ENCODE measurements at places on chromosomes 12 and 14.

- no peak for DNase-seq
These were observed 255.7 kb downstream of the ADGRD1 start for GRCh38 chr12:131209082-131210070.

GRCh38 chr14:106812788-106813476 lies 1286.5 kb downstream of the TMEM121 start:
- DNase-seq: no peak

DNA sequence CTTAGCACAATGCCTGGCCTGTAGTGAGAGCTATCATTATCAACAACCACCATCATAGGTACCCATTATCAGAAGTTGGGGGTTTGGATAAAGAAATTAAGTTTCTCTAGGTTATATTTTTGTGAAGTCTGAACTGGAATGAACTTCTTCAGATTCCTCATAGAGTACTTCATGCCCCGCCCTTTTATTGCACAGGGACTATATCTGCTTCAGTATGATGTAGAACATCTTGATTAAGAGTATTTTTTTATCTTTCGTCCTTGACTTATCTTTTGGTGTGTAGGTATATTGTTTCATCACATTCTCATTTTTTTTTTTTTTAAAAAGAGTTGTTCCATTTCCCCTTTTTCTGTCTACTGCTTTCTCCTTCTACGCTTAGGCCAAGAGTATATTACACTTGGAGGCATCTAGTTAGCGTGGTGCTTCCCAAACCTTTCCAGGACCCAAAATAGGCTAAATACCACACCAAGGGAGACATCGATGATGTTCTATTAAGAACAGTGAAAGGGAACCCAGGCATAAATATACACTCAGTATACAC lies 467.5 kb downstream of the ZFP36L1 start:
- DNase-seq: no peak

GRCh38 chr14:35420036-35420811 lies 15.7 kb upstream of the NFKBIA start:
- no peak for DNase-seq

DNA sequence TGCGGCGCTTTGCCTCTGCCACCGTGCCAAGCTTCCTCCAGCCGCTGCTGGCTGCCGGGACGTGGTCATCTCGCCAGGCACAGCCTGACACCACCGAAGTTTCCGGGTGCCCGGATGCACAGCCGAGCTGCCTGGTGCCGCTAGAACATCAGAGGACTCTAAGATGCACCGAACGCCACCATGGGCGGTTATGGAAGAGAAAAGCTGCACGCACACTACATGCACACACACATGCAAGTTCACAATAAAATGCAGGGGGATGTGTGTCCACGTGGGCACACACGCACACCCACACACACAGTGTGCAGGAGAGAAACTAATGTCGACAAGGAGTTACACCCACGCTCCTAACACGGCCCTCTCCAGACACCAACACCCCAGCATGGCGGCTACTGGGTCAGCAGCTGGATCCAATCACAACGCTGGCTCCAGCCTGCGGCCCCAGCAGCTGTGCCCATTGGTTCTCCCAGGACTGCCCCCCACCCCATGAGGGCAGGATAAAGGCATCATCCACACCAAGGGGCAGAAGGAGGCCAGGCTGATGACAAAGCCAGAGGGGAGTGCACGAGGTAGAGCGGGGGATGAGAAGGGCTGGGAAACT lies 82.7 kb downstream of the BCL11B start:
- no peak for DNase-seq

All from GM12864 (cell line).